Activated CD4-positive, alpha-beta T cell treated with anti-CD3 and anti-CD28 coated beads, Interleukin-2, amount 10 ng/mL, durations not matched to agents 24 days and 14 days (primary cell): ENCODE measurements at places on chromosomes 1 and 21. TPM values are rescaled to one million over a fixed set of nuclear protein-coding genes. Genes with fewer than 3 reads are reported as not detected.

DENND1B gene
- 15.0 and 16.8 TPM in 2 replicates for total RNA-seq

URB1 gene
- 39.2 and 41.7 TPM in 2 replicates for total RNA-seq

NES gene
- 0.05 TPM in 2 replicates for total RNA-seq

SLC16A4 gene
- 0.43 and 0.44 TPM in 2 replicates for total RNA-seq

GUCA2A gene
- not detected in 2 replicates for total RNA-seq
